ENCODE measurements at places on chromosomes 2 and 18. TPM values are rescaled to one million over a fixed set of nuclear protein-coding genes. Genes with fewer than 3 reads are reported as not detected.
A peak's percentile ranks its signal among the peaks of the same experiment; 100 is the strongest.

Gene CFC1
- 3.0 TPM for total RNA-seq

Gene CELF4
- 2.6 TPM for total RNA-seq

Gene SCN7A
- total RNA-seq: 0.93 TPM

Gene ANO7
- total RNA-seq: 0.66 TPM

Gene SCN9A
- total RNA-seq: 4.3 TPM

DNA sequence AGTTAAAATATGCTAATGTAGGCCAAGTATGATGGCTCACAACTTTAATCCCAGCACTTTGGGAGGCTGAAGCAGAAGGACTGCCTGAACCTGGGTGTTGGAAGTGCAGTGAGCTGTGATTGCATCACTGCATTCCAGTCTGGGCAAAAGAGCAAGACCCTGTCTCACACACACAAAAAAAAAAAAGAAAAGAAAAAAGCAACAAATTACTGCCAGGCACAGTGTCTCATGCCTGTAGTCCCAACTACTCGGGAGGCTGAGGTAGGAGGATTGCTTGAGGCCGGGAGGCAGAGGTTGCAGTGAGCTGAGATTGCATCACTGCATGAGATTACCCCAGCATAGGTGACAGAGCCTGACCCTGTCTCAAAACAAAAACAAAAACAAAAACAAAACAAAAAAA, 110.6 kb downstream of the PRELID3A start:
- DNase-seq: no peak

- DNase-seq: peak; percentile 47
Measured at GRCh38 chr2:20962939-20963557, 80.8 kb downstream of the APOB start.

GRCh38 chr2:229943171-229943570, 20.9 kb downstream of the FBXO36 start:
- DNase-seq: no peak

GRCh38 chr18:48024009-48024512, 93.6 kb upstream of the SMAD2 start:
- no peak for DNase-seq

DNA sequence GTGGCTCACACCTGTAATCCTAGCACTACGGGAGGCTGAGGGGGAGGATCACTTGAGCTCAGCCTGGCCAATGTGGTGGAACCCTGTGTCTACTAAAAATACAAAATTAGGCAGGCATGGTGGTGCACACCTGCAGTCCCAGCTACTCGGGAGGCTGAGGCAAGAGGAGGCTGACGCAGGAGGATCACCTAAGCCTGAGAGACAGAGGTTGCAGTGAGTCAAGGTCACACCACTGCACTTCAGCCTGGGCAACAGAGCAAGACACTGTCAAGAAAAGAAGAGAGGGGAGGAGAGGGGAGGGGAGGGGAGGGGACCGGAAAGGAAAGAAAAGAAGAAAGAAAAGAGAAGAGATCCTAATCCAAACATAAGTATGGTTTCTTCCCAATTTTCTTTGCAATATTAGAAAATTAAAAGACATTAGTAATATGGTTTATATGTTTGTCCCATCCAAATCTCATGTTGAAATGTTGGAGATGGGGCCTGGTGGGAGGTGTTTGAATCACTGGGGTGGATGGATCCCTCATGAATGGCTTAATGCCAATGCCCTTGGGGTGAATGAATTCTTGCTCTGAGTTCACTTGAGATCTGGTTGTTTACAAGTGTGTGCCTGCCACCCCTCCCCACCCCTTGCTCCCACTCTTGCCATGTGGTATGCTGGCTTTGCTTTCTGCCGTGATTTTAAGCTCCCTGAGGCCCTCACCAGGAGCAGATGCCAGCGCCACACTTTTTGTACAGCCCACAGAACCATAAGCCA, 50.7 kb downstream of the TRIP12 start:
- DNase-seq: no peak

GRCh38 chr18:29163596-29163995, 986.7 kb upstream of the CDH2 start:
- DNase-seq: no peak

GRCh38 chr2:222572751-222573174, 83.1 kb downstream of the FARSB start:
- no peak for DNase-seq

- DNase-seq: no peak
Measured at GRCh38 chr2:18284331-18284730, 276.1 kb downstream of the RDH14 start.

- DNase-seq: no peak
Measured at GRCh38 chr2:25421820-25422411, 80.2 kb upstream of the DNMT3A start.

DNA sequence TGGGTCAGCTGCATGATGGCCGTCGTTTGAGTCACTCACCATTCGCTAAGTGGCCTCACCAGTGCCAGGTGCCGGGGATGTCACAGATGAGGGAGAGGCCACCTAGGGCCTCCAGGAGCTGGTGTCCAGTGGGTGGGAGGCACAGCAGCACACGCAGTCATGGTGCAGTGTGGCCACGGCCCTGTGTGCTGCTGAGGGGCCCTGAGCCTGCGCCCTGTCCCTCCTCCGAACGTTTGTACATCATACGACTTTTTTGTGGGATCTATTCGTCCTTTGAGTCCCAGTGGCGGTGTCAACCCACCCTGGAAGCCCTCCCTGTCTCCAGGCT, 30.1 kb upstream of the ODC1 start:
- DNase-seq: no peak

Measured in pancreas (tissue), 10 donors.